ENCODE measurements at places on chromosomes 7 and 10. TPM values are rescaled to one million over a fixed set of nuclear protein-coding genes. Genes with fewer than 3 reads are reported as not detected.

DNA sequence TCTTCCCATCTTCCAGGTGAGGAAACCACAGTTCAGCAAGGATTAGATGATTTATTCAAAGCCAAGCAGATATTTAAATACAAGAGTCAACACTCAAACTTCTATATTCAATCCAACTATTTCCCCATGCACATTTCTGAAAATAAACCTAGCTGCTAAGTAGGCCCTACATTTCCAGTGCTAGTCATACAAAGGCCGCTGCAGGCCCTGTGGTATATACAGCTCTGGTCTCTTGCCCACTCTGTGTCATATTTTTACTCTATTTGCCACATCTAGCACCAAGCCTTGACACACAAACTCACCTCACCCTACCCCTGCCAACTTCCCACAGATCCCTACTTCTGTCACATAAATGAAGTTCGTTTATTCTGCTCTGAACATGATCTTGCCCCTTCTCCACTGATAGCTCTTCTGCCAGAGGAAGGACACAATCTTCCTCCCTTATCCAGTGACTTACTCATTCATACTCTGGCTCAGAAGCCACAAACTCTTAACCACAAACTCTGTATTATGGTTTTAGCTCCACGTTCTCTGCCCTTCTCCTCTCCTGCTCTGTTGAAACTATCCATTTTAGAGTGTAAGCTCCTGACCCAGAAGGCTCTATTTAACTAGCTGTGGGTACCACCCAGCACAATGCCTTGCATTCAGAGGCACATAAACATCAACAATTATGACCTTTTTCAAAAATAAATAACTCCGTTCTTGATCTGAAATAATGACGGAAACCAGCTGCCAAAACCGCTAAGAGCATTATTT, 180.7 kb downstream of the CPEB3 start:
- no peak for DNase-seq

- DNase-seq, result no peak
Observed at GRCh38 chr7:157863176-157863575, 526.4 kb downstream of the DNAJB6 start.

- no peak for DNase-seq
Observed at GRCh38 chr7:142836426-142836825, 18.4 kb upstream of the EPHB6 start.

DNA sequence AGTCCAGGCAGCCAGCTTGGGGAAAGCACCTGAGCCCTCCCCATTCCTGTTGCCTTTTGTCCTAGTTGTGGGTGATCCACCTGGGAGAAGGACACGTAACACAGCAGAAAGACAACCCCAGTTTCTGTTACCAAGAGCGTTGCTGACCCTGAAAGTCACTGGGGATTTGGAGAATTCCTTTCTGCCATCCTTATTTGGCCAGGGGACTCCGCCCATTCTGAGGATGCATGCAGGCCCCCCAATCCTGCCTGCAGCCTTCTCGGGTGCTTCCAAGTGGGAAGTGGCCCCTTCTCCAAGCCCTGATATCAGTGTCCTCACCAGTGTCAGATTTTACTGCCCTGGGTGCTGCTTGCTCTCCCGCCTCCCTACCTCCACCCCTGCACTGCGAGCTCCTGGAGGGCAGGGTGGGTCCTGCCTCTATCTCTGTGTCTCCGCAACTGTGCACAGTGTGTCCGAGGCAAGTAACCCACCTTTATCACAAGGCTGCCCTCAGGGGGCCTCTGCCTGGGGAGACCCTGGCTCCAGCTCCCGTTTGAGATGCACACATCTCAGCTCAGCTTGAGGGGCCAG, 9.2 kb upstream of the ADCY1 start:
- DNase-seq, result no peak

GRCh38 chr7:95686109-95686508, 86.2 kb upstream of the DYNC1I1 start:
- no peak for DNase-seq

Gene MUC12
- 0.62 TPM for total RNA-seq

All from posterior vena cava (tissue), 2 donors.